SK-N-SH (cell line): ENCODE measurements at places on chromosomes 16 and 17. TPM values are rescaled to one million over a fixed set of nuclear protein-coding genes. Genes with fewer than 3 reads are reported as not detected.

Gene HCRT
- not detected in 2 replicates for polyA plus RNA-seq

Gene CES5A
- not detected in 2 replicates for polyA plus RNA-seq

Gene HBA1
- polyA plus RNA-seq, result not detected in 2 replicates

Gene NXN
- polyA plus RNA-seq, result 19.5 and 23.9 TPM in 2 replicates

Gene GGT6
- not detected in 2 replicates for polyA plus RNA-seq

Gene OTOP2
- not detected in 2 replicates for polyA plus RNA-seq

DNA sequence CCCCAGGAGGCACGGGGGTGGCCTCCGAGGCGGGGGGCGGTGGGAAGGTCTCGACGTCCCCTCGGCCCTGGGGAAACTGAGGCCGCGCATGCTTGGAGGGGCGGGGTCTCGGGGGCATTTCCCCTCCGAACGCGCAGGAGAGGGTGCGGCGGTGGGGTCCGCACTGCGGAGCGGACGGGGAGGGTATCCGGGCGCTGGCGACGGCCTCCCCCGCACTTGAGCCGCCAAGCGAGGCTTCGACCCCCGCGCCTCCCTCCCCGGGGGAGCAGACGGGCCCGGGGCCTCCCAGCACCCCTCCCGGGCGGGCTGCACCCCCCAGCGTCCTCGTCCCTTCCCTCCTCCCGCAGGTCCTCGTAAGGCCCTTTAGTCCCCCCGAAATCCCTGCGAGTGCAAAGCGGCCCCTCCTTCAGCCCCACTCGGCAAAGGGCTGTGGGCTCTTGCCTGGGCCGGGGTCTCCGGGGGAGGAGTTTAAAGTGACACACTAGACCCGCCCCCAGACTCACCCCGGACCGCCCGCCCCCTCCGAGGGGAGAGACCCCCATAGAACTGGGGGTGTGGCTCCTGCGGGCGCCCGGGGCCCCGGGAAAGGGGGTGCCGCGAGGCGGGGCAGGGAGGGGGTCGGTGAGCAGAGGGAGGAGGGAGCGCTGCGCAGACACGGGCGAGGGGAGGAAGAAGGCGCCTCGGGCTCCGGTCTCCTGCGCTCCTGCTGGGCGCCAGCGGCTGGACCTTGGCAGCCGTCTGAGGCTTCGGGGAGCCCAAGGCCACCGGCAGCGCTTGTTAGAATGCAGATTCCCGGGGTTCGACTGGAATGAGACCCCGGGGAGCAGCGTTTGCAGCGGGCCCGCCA, 632 bp downstream of the BAIAP3 start:
- DNase-seq, result no peak

- no peak for DNase-seq
Measured at GRCh38 chr17:8728251-8728938, 16.2 kb downstream of the CCDC42 start.

DNA sequence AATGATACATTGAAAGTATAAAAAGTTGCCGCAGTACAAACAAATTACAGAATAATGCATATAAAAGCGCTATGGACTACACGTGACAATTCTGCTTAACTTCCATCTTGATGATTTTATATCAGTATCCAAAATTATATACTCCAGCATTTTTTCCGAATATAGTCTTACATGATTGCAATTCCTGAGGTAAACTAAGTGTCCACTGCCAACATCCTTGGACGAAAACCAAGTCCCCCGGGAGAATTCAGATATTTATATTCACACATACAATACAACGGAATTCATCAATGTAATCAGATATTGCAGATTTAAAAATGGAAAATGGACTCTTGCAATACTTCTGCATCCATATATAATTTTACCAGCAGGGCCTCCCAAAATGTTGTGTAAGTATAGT, 8.9 kb upstream of the MYH11 start:
- DNase-seq, result no peak

DNA sequence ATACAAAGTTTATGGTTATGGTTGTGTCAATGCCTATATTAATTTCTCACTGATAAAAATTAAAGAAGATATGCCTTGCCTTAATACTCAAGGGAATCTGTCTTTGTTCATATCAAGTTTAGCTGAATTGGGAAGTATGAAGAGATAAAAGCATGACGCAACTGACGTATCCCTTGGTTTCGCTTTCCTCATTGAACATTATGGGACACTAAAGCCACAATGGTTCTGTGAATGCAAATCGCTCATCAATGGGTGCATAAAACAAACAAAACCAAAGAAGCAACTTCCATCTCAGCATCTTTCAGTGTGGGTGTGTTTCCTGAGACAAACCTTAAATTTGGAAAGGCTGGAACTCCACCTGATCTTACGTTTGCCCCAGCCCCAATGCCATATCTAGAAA, 108.2 kb downstream of the NPIPB5 start:
- DNase-seq, result no peak

DNA sequence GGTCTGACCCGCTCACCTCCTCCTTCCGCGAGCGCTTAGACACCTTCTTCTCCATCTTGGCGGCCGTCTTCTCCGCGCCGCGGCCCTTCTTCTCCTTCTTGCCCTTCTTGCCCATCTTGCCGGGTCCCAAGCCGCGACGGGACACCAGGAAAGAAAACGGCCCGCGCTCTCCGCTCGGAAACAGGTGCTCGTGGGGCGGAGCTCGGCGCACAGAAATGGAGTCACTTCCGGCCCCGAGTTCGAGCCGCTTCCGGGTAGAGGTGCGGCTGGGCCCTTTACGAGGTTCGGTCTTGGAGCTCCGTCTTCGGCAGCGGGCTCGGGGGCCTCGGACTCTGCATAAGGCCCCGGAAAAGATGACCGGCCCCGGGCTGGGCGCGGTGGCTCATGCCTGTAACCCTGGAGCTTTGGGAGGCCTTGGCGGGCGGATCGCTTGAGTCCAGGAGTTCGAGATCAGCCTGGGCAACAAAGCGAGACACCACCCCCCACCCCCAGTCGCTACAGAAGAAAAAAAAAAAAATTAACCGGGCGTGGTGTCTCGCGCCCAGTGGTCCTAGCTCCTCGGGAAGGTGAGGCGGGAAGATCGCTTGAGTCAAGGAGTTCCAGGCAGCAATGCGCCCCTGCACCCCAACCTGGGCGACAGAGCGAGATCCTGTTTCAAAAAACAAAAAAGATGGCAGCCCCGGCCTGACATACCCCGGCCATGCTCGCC, at the start of gene KLHDC4:
Gene KLHDC4 (minus strand): TSS at position 211 of the 709 bp plus-strand sequence. CDS start 96 bp downstream, at position 115.
- peak; percentile 94 for DNase-seq

- DNase-seq, result no peak
Measured at GRCh38 chr17:4500191-4500571, 1.5 kb downstream of the SPNS2 start.

- no peak for DNase-seq
Measured at GRCh38 chr16:31453255-31454204, 5.8 kb upstream of the ARMC5 start.

DNA sequence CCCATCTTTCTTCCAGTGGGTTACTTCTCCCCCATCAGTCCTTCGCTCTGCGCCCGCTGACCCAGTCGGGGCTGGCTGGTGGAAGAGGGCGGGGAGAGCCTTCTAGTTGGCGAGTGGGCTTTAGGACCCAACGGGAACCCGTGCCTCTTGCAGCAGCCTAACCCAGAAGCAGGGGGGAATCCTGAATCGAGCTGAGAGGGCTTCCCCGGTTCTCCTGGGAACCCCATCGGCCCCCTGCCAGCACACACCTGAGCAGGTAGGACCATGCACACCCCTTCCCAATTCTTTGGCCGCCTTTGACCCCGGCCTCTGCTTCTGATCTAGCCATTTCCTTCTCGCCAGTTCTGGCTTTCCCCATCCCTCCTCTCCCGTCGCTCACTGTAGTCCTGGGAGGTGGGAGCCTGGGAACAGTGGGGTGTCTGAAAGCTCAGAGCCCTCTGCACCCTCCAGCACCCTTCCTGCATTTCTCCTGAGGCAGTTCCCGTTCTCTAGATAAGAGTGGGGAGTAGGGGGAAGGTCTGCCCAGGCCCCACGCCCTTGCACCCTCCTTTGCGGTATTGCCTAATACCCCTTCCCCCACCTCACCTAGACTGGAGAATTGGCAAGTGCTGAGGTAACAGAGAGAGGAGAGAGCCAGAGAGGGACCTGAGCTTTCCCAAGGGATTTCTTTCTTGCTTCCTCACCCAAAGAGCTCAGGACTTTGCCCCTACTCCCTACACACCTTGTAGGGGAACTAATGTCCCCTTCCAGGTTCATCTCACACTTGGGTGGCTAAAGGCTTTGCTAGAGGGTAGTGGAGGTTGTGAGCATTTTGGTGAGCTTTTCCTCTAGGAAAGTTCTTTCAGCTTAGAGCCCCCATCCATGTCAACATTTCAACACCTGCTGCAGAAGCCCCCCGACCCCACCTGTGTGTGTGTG, at the start of gene RARA:
Gene RARA (plus strand): TSS at position 150 of the 918 bp plus-strand sequence. CDS start 22,039 bp downstream, outside the sequence.
- DNase-seq, result peak; percentile 67

- DNase-seq, result no peak
Measured at GRCh38 chr16:79217375-79218011, 383.0 kb downstream of the MAF start.

DNA sequence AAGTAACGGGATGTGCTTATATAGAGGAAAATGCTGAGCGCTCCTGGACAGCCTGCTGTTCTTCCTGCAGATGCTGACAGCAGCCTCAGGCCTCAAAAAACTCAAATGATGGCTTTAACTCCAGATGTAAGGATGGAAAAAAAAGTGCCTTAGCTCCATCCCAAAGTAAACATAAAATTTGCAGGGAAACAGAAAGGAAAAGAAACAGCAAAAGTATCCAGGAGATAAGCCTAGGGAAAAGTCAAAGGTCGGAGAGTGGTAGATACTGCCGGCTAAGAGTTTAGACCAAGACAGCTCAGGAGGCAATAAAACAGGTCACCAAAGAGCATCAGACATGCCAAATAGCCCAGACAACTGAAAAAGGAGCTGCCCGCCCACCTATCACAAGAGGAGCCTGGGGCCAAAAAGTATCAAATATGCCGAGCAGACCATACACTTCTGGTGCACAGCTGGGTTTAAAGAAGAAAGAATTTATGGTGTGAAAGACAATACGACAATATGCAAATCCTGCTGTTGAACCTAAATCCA, 6.9 kb downstream of the KRT31 start:
- no peak for DNase-seq
